ENCODE measurements at places on chromosomes 13 and 19.

GRCh38 chr13:79582896-79583295 lies 101.9 kb downstream of the NDFIP2 start:
- no peak for DNase-seq

DNA sequence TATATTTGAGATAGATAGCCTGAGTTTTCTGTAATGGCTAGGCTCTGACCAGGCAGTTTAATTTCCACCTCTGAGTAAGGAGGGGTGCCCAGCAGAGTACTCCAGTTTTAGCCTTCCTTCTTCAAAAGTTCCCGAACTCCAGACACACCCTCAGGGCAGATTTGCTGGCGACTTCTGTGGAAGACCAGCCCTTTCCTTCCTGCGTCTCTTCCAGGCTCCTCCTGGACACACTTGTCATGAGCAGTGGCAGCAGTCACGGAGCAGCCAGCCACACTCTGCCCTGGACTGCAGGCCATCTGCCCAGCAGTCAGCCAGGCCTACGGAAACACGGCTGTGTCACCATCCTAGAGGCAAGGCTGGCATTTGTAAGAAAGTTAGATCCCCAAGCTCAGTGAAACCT lies 6.6 kb upstream of the FLT1 start:
- DNase-seq = no peak

DNA sequence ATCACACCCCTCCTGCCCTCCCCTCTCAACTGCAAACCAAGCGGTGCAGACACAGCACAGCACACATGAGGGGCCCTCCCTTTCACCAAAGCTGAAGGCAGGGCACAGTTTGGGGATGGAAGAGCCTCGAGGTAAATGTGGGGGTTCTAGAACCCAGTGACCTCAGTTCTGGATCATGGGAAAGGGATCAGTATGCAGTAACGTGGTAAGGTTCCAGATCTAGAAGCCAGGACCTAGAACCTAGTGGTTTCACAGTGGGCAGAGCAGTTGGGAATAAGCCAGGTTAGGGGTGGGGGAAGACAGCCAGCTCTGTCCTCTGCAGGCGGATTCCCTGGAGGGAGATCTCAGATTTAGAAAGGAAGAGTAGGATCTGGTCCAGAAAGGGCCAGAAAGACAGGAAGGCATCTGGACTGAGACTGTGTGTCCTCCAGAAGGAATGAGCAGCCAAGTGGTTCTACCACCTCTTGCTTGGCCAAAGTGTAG lies 3.1 kb downstream of the FTL start:
- DNase-seq = peak; percentile 25

- peak; percentile 17 for DNase-seq
These were observed 206.8 kb downstream of the UQCRFS1 start for GRCh38 chr19:29006057-29006735.

DNA sequence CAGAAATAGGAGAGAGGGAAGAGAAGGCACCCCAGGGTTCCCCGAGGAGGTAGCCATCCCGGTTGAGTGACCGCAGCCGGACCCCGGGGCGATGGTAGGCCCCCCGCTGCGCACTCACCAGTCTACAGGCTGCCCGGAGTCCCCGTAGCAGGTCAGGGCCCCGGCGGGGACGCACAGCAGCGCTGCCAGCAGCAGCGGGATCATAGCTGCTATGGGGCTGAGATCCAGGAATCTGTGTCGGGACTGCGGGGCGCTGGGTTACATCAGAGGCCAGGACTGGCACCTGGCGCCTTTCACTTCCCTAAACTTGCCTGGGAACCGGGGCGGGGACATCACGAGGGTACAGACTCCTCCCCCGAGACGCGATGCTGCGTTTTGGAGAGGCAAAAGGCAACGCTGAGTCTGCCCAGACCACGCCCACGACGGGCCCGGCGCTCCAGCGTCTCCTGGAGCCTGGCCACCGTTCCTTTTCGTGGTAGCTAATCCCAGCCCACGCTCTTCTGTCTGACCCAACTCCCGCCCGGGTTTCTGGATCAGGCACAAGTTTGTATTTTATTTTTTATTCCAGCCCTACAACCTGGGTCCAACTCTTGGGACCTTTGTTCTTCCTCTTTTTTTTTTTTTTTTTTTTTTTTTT lies at the start of gene DNASE2:
DNASE2 (minus strand) TSS at position 278 of the 637 bp plus-strand sequence; CDS start at position 204, 74 bp downstream.
- DNase-seq = peak; percentile 81

- no peak for DNase-seq
These were observed 27.5 kb upstream of the KATNAL1 start for GRCh38 chr13:30334663-30335386.

DNA sequence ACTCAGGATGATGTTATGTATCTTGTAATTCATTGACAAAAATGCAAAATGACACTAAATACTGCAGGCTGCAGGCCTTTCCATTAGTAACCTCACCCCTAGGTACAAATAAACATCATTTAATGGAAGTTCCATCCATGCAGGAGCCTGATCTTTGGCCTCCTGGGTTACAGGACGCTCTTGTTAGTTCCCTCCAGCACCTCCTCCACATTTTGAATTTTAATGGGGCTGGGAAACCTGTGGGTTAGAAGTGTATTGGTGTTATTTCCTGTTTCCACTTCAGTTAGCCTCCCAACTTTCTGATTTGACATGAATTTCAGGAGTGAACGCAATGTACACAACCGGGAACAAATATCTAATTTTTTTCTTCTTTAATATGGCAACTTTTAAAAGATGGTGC lies 237.1 kb upstream of the ARGLU1 start:
- DNase-seq = no peak

DNA sequence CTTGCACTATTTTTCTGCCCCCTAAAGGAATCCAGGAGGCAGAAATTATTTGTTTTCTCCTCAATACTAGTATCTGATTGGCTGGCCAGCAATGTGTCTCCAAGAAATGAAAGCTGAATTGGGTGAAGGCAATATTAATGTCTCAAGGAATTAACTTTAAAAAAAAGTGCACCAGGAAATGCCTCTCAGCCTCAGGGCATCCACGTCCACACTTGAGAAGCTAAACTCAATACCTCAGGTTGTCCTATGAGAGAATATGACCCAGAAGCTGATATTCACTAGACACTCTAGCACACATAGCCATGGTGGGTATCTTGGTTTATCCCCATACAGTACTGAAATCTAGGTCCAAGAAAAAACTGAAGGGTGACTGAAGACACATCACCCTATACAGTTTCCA lies 2.1 kb downstream of the ZNF91 start:
- DNase-seq = no peak

GRCh38 chr19:7263521-7263920 lies 30.7 kb downstream of the INSR start:
- DNase-seq = no peak

- DNase-seq = peak; percentile 81
These were observed 11.6 kb upstream of the HTR2A start for GRCh38 chr13:46908501-46908900.

DNA sequence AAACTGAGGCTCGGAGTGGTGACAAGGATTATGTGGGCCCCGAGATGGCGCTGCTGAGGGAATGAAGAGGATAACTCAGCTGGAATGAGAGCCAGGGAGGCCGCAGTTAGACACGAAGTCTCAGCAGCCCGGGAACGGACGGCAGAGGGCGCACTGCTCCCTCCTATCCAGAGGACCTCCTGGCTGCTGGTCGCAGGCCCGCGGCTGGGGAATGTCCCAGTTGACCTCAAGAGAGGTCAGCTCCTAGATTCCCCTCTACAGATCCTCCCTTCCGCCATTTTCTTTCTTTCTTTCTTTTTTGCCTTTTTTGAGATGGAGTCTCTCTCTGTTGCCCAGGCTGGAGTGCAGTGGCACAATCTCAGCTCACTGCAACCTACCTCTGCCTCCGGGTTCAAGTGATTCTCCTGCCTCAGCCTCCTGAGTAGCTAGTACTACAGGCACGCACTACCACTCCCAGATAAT lies 24.1 kb upstream of the ASPDH start:
- DNase-seq = peak; percentile 40

GRCh38 chr13:110030394-110030928 lies 244.1 kb upstream of the IRS2 start:
- no peak for DNase-seq

DNA sequence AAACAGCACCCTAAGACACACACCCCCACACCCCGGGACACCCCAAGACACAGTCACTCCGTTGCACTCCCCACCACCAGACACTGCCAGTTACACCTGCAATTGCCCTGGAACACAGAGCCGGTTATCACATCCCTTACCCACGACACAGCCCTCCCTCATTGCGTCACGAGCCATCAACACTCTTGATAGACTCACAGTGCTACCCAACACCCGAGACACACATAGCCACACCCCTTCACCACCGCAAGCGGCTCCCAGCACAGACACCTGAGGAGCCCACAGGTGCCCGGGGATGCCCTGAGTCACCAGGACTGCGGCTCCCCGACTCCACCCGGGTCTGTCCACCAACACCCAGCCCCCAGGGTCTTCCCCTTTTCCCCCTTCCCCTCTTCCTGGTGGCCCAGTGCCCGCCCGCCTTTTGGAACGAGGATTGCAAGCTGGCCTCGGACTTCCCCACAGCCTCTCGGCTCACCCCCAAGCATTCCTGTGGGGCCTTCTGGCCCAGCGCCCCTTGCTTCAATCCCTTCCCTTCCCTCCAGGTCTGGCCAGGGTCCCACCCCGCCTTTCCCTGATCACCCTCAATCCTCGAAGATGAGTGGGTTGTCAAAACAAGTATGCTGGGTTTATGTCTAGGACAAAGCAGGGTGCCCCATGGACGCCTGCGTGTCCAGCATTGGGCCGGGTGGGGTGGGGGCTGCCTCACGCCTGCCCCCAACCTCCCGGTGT lies 1.7 kb upstream of the PTGER1 start:
- peak; percentile 42 for DNase-seq

- no peak for DNase-seq
These were observed 144.1 kb upstream of the MIR17HG start for GRCh38 chr13:91203430-91203829.

DNA sequence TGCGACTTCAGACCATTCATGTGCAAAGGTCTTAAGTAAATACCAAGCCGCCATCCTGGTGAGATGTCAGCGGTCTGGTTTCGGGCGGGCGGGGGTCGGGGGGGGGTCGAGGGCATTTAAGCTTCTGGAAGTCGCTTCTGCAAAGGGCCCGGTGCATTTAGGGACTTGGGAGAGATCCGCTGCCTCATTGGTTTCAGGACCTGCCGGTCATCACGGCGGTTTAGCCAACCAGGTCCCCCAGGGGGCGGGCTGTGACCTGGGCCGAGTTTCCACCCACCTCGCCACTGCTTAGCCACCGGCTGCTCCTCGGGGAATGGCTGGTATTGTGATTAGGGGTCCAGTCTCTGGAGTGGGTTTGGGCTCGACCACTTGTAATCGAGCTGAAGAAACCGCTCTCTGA lies 7.8 kb downstream of the ANKLE1 start:
- DNase-seq = peak; percentile 55

GRCh38 chr19:29084266-29084665 lies 128.7 kb downstream of the UQCRFS1 start:
- DNase-seq = peak; percentile 2

DNA sequence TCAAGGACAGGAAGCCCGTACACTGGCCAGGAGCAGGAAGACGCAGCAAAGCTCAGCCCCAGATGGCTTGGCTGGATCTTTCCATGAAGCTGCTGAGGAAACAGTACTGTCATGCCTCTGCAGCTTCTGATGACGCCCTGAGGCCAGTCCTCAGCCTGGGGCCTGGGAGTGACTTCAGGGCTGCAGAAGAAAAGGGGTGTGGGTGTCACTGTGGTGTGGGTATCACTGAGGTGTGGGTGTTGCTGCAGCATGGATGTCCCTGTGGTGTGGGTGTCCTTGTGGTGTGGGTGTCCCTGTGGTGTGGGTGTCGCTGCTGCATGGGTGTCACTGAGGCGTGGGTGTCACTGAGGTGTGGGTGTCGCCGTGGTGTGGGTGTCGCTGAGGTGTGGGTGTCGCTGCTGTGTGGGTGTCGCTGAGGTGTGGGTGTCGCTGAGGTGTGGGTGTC lies 12.0 kb upstream of the GAS6 start:
- DNase-seq = no peak

- DNase-seq = no peak
These were observed 379.1 kb downstream of the SUCLA2 start for GRCh38 chr13:47621931-47622330.

DNA sequence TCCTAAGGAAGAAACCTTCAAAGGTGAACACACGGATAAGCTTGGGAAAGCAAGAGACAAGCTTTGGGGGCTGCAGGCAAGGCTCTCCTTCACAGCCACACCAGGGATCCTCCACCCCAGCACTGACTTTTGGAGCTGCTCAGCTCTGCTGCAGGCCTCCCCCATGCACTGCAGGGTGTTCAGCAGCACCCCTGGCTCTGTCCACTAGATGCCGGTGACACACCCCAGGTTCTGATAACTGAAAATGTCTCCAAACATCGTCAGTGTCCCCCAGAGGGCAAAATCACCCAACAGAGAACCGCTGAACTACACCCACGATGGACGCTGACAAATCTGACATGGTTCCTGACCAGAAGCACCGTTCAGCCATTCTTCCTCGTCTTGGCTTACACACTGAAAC lies 90.5 kb downstream of the STK24 start:
- DNase-seq = no peak

DNA sequence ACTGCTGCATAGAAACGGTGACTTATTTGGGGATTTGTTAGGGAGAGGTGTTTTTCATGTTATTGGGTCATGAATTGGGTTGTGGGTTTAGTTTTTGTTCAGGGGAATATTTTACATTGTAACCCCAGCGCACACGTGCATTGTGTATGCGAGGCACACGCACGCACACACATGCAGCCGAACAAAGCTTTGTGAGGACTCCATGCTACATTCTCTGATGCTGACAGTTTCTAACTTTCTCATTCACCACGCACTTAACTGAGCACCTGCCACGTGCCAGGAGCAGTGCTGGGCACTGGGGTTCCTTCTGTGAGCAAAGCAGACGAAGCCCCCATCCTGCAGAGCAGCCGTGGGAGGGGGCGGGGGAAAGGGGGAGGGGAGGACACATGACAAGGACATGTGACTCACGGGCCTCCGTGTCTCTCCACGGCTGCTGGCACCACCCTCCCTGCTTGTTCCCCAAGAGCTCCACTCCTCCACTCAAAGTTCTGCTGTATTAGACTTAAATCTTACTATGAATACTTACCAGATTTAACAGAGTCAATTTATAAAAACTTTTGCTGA lies 55.6 kb downstream of the SLC7A9 start:
- DNase-seq = no peak

DNA sequence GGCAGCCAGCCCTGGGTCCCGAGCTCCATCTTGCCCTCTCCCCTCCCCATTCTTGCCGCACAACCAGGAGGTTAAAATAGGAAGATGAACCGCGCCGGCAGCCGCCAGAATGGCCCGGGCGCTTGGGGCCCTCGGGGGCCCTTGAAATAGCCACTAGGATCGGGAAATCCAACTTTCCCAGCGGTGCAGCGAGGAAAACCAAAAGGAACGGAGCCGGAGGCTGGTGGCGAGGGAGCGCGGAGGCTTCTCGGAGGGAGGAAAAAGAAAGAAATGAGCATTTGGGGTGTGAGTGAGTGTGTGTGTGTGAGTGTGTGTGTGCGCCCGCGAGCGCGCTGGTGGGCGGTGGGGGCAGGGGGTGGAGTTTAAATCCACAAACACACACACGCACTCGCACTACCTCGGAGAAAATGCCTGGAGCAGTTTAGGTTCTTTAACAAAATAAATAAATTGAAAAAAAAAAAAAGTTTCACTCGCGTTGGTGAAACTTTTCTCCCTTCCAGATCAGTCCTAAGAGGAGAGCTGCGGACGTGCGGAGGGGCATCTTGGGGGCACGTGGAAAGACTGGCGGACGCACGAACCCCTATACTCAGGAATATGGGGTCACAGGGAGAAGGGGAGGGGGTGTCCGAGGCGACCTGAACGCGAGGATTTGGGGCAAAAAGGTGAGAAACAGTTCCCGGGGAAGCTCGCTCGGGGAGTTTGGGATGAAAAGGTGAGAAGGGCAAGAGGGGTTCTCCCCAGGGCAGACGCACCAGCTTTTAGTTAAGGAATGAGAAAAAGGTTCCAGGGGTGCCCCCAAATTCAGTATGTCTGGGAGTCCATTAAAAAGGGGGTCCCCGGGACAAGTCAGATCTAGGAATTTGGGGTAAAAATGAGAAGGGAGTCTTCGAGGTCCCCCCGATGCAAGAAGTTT lies 1.3 kb downstream of the RFX2 start:
- DNase-seq = no peak

Measured in GM04504 (cell line).